ENCODE measurements at places on chromosomes 5 and 9.

DNA sequence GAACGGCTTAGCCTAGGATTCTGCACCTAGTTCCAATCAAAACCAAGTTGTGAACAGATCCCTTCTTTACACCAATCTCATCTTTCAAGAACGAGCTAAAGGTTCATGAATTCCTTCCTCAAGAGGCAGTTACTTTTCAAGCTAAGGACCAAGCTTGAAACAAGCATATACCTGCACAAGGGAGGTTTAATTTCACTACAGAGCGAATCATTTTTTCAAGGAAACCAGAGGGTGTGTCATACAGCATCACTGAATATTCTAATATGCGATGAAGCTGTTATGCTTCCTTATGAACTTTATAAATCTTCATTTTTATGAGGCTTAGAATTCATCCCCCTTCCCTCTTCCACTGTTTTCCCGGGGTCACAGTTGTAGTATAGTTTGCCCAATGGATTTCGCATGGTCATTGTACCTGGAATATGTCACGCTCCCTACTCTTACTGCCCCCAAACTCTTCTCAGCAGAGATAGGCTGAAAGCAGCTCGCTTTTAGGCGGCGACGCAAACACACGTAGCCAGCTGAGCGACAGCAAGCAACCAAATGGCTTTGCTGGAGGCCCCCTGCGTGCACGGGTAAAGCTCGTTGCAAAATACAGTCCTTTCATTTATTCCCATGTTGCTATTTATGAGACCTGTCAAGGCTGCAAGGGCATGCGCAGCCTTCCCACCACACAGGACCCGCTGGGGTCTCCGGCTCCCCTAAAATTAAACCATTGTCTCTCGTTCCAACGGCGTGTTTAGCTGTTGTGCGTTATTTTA, 832 bp downstream of the LMBRD2 start:
- peak; percentile 66 for DNase-seq

- no peak for DNase-seq
Measured at GRCh38 chr5:162801235-162801634, 636.2 kb upstream of the CCNG1 start.

GRCh38 chr5:124998520-124998919, 252.1 kb upstream of the ZNF608 start:
- no peak for DNase-seq

DNA sequence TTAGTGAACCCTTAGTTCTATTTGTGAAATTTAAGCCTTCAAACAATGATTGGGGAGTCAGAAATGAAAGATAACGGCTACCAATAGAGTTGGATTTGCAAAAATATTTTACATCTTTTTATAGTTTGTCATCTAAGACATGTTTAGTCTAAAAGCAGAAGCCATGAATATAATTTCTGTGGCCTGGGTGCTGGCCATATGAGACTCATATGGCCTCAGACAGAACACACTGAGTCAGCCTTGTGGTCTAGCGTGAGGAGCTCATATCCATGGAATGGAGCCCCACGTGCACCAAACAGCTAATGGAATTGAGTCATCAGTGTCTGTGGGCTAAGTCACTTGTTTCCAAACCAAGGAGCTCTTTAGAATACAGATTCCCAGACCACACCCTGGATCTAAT, 240.7 kb upstream of the NREP start:
- DNase-seq, result no peak

- DNase-seq, result no peak
Measured at GRCh38 chr5:134161513-134162395, 15.0 kb downstream of the SKP1 start.

GRCh38 chr9:98182069-98182820, 10.2 kb downstream of the CORO2A start:
- no peak for DNase-seq

DNA sequence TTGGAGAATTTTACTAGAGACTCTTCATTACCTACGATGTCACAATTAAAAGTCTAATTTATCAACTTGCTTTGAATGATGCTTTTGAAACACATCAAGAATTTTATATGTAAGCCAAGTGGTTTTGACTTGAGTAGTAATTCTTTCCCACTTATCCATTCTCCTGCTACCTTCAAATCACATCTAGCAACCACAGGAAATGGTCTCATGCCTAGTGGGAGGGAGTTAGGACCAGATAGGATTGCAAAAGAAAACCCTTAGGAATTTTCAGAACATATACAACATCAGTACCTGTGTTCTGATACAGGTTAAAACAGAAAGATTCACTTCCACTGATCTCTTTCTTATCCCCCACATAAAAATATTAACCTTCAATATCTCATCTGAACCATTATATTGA, 260.4 kb downstream of the CWC27 start:
- DNase-seq, result no peak

Data from activated CD4-positive, alpha-beta T cell treated with anti-CD3 and anti-CD28 coated beads, Interleukin-2, amount 50 U/mL, for 16 hours (primary cell).